ENCODE measurements at places on chromosomes 7 and 10.

DNA sequence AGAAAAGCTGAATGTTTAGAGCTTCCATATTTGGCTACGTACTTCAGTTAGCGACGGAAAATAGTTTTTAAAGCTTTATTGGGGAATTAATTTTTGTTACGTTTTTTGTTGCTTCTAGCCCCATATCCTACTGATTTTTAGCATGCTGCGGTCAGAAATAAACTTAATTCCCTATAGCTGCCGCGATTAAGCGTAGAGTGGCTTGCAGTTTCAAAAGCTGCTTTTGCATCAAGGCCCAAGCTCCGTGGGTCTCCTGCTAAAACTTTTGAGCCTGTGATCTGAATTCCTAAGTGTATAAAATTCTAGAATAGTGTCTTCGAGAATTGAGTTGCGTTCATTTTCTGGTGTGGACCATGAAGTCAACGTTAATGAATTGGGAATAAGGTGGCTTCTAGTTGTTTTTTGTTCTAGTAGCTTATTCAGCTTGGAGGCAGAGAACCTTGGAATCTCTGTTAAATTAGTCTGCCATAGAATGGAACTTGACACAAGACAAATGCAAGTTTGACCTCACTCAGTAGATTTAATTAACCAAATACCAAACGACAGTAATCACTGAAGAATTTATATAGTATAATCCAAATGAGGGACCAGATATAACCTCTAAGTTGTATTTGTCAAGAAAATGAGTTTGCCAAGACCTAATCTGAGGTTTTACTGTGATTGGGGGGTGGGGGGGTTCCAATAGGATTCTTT lies 977 bp downstream of the CALU start:
- no peak for DNase-seq

- no peak for DNase-seq
These were observed 516.9 kb downstream of the DNAJB6 start for GRCh38 chr7:157853789-157854065.

- DNase-seq = no peak
These were observed 29.3 kb downstream of the CRHR2 start for GRCh38 chr7:30652698-30653641.

- peak; percentile 53 for DNase-seq
These were observed 29.4 kb upstream of the PCGF5 start for GRCh38 chr10:91190876-91191583.

DNA sequence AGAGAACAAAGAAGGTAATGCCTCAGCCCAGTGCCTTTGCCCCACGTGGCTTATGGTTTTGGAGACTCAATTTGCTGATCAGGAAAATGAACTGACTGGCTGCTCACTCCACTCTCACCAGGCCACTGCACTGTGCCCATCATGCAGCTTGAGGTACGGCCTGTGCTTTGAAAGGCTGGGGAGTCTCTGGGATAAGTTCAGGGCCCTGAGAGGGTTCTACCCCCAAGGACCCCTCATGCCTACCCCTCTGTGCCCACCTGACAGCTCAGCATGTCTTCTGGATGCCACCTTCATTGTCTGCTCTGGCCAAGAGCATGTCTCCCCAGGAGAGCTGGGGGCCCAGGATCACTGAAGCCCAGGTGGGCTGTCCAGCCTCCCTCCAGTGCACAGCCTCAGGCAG lies 45.5 kb upstream of the ZNF722 start:
- no peak for DNase-seq

DNA sequence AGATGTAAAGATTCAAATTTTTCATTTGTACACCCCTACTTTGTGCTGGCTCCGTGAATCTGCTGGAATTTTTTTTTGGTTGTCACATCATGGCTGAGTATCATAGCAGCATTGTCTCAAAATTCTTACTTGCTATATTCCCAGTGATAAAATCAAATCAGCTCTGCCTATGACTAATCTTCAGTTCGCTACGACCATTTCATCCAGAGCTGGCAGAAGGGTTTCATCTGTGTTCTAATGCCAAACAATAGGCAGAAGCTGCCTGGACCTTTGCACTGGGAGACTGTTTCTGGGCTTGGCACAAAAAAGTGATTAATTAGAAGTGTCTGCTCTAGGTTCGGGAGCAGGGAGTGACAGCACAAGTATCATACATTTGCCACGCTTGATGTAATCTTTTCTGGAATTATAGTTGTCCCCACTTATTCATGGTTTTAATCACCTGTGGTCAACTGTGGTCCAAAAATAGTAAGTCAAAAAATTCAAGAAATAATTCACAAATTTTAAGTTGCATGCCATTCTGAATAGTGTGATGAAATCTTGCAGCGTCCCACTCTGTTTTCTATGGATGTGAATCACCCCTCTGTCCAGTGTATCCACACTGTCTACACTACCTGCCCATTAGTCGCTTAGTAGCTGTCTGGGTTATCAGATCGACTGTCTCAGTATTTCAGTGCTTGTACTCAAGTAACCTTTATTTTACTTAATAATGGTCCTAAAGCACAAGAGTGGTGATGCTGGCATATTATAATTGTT lies 120.5 kb upstream of the IMMP2L start:
- peak; percentile 33 for DNase-seq

- no peak for DNase-seq
These were observed 15.9 kb downstream of the BZW2 start for GRCh38 chr7:16661924-16662323.

GRCh38 chr10:110210674-110211464 lies 3.5 kb downstream of the MXI1 start:
- DNase-seq = peak; percentile 97

DNA sequence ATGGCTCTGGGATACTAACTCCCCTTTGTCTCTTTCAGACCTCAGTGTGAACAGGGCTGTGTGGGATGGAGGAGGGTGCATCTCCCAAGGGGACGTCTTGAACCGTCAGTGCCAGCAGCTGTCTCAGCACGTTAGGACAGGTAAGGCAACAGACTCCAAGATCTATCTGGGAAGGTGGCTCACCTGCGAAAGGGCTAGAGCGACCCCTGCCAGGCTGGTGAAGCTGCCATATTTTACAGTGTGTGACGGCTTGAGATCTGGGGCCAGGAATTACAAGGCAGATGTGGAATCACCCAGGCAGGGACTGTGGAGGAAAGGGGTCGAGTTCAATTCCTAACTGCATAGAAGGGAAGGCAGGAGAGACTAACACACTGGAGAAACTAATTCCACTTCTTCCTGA lies 11.2 kb downstream of the MUC17 start:
- DNase-seq = no peak

DNA sequence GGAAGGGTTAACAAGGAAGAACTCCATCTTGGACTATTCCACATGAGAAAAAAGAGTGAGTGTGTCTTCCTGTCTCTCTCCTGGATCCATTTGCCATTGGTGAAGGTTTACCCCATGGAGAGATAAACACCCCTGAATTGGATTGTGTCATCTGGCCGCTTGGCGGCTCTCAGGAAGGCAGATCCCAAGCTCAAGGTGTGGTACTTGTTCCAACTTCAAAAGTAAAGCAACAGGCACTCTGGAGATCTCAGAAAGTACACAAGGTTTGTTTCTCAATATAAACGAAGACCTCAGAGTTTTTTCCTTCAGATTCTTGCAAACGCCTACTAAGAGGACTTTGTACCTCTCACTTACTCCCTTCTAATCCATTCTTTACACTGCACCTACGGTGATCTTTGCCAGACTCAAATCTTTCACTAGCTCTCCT lies 116.7 kb downstream of the REEP3 start:
- no peak for DNase-seq

GRCh38 chr10:113711142-113711541 lies 31.4 kb downstream of the CASP7 start:
- no peak for DNase-seq

DNA sequence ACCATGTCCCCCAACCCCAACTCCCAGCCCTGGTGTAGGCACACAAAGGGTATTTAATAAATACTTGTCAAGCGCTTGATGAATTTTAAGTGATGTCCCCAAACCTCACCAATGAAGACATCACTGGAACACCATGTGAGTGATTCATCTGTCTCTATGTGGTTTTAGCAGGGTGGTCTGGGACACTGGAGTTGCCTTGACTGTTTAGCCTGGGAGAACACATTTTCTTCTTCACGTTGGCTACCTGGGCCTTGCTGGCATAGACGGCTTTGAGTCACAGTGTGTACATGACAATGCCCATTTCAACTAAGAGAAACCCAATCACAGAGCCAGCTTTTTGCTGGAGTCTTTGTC lies 24.8 kb upstream of the SHH start:
- DNase-seq = no peak

DNA sequence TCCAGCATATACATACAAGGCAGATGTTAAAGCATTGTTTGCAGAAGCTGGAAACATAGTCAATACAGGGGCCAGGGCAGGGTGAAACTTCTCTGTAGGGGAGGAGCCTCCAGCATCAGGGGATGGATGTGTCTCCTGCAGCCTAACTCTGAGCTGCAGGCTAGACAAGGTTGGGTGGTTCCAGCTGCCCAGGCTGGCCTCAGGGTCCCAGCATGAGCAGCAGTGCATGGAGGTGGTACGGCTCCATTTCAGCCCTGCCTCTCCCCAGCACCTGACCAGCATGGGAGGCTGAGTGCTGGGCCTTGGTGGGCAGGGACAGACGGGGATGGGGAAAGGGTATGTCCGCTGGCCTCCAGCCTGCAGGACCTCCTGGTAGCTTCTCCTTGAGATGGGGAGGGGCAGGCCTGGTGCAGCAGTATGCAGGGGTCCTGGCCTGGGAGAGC lies 7.4 kb upstream of the TBRG4 start:
- DNase-seq = no peak

GRCh38 chr7:11540271-11540761 lies 291.7 kb downstream of the THSD7A start:
- DNase-seq = peak; percentile 88

- DNase-seq = no peak
These were observed 18.2 kb upstream of the MYH16 start for GRCh38 chr7:99254390-99254789.

All from fibroblast of lung (primary cell).